ENCODE measurements at places on chromosomes 2 and 18.
A peak's percentile ranks its signal among the peaks of the same experiment; 100 is the strongest.

DNA sequence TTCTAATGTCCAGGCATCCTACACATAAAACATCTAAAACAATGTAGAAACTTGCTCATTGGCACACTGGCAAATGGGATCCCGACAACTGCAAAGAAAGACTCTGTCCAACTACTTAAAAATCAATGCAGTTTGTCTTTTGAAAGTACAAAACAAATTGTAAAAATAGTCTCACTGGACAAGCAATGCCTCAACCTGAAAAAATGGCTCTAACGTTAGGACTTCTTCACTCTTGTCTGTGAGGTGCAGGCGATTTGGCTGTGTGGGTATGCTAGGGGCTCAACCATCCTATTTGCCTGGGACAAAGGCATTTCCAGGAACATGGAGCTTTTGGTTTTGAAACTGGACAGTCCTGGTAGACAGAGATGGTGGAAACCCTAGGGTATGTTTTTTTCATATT lies 10.7 kb downstream of the EFEMP1 start:
- no peak for DNase-seq

- no peak for DNase-seq
These were observed 66.7 kb downstream of the SKA1 start for GRCh38 chr18:50441501-50441900.

GRCh38 chr2:179572544-179572943 lies 288.9 kb downstream of the ZNF385B start:
- DNase-seq, result no peak

- DNase-seq, result peak; percentile 88
These were observed at the start of the genes KIAA1328 and TPGS2 for GRCh38 chr18:36828630-36829361. KIAA1328 (plus strand) TSS chr18:36829127; CDS start chr18:36829139, 12 bp downstream. TPGS2 (minus strand) TSS chr18:36829002; CDS start chr18:36828767, 235 bp downstream.

GRCh38 chr2:238294393-238295143 lies 6.2 kb upstream of the PER2 start:
- DNase-seq, result no peak

- no peak for DNase-seq
These were observed 120.3 kb upstream of the ACAA2 start for GRCh38 chr18:49933530-49934128.

- DNase-seq, result no peak
These were observed 14.1 kb downstream of the SLC9A4 start for GRCh38 chr2:102486941-102487702.

- no peak for DNase-seq
These were observed 112.9 kb downstream of the CLIP4 start for GRCh38 chr2:29227935-29228675.

GRCh38 chr18:3726238-3726951 lies 276.4 kb downstream of the TGIF1 start:
- no peak for DNase-seq

DNA sequence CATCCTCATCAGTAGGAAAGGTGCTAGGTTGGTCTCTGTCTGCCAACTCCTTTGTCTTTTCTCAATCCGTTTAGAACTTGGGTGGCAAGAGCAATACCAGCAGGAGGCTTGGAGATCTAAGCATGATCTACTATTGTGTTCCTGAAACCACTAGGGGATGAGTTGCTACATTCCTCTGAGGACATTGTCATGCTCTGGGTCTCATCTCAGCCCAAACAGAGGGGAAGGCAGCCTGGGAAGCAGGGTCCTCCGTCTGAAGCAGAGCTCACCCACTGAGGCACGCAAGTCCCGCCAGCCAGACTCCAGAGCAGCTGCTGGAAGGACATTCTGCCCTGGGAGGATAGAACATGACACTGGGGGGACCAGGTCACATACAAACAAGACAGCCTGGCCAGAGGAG lies 162.9 kb downstream of the MTCL1 start:
- DNase-seq, result no peak

- no peak for DNase-seq
These were observed 17.3 kb upstream of the IMPA2 start for GRCh38 chr18:11963991-11964484.

DNA sequence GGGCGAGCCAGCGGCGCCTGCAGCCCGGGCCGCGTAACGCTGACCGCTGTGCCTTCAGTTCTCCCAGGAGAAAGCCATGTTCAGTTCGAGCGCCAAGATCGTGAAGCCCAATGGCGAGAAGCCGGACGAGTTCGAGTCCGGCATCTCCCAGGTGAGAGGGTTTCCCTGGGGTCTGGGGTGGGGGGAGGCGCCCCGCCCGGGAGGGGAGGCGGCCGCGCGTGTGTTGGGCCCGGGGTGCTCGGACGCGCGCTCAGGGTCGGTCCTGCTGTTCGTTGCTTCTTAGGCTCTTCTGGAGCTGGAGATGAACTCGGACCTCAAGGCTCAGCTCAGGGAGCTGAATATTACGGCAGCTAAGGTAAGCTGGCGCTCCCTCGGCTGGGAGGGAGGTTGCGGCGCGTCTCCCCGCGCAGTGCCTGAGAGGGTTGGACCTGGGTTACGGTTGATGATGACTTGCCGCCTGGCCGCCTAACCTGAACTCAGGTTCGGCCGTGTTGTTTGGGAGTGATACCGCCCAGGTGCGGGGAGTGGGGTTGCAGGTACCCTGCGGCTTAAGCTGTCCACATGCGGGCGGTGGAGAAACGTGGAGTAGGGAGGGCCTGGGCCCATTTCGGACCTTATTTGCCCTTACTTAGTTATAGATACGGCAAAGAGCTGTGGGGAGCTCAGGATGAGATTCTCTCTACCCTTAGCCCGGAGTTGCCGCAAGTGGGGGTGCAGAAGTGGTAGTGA lies 638 bp downstream of the RPS7 start:
- no peak for DNase-seq

- no peak for DNase-seq
These were observed 3.5 kb downstream of the NBEAL1 start for GRCh38 chr2:203018181-203018580.

DNA sequence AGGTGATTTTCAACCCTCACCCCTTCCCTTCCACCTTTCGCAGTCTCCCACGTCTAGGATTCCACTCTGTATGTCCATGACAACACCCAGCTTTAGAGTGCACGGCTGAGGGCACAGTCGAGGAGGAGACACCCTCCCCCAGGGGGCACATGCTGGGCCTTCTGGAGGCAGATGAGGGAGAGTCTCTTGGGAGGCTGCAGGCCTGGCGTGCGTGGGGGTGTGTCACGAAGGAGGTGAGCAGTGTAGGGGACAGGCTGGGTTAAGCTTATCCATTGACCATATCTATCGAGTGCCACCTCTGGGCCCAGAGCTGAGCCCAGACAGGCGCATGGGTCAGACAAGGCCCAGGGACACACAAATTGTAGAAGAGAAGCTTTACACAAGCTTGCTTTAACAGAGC lies 18.8 kb downstream of the PROC start:
- DNase-seq, result no peak

DNA sequence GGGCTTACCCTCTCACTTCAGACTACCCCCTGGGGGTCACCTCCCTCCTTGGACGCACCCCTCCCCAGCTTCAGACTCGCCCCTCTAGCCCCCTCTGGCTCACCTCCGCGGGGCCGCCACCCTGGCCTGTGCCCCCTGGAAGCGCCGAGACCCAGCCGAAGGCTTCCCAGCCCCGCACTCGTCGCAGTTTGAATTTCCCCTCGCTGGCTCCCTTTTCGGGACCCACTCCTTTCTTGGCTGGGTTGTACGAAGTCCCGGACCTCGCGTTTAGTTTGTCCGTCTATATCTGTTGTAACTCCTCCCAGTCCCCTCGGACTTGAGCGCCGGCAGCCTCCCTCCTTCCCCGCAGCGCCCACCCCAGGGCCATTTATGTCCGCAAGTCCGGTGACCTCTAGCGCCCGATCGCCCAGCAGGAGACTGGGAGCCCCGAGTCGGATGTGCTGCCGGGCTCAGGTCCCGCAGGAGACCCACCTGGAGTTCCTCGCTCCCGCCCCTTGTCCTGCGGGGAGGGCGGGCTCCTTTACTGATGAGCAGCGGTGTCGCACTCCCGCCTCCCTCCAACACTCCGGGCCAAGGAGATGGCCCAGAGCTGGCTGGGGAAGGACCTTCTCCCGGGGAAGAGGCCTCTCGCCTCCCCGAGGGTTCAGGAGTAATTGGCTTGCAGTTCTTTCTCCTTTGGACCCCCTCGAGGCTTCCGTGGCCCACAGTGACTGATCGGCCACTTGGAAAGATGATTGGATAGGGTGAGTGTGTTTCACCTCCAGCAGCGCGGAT lies 692 bp upstream of the RAX start:
- no peak for DNase-seq

- no peak for DNase-seq
These were observed 31.5 kb upstream of the SCG2 start for GRCh38 chr2:223633656-223634055.

DNA sequence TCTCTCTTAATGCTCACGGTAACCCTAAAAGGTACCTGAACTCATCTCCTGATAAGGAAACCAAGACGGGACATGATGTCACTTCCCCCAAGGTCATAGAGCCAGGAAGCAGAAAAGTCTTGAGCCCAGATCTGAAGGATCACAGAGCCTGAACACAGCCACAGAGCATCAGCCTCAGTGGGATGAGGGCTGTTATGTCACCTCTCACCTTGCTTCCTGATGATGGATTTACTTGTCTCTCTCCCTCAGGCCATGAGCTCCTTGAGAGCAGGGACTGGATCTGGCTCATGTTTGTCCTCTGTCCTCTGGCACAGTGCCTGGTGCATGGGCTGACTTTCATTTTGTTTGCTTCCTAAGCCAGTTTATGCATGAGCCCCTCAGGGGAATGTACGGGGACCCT lies 54.2 kb downstream of the SERTAD2 start:
- DNase-seq, result no peak

DNA sequence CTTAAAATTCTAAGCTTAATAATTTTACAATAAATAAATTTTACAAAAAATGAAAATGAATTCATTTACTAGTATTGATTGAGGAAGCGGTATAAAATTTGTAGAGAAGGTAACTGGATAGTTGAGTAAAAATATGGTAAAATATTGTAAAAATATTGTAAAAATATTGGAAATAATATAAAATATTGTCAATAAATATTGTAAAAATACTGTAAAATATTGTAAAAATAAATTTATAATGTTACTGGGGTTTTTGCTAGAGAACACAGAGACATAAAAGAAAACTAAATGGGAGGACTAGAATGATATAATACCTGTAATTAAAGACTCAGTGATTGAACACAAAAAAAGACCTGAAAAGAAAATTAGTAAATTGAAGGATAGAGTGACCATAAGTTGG lies 546.3 kb upstream of the NETO1 start:
- DNase-seq, result no peak

DNA sequence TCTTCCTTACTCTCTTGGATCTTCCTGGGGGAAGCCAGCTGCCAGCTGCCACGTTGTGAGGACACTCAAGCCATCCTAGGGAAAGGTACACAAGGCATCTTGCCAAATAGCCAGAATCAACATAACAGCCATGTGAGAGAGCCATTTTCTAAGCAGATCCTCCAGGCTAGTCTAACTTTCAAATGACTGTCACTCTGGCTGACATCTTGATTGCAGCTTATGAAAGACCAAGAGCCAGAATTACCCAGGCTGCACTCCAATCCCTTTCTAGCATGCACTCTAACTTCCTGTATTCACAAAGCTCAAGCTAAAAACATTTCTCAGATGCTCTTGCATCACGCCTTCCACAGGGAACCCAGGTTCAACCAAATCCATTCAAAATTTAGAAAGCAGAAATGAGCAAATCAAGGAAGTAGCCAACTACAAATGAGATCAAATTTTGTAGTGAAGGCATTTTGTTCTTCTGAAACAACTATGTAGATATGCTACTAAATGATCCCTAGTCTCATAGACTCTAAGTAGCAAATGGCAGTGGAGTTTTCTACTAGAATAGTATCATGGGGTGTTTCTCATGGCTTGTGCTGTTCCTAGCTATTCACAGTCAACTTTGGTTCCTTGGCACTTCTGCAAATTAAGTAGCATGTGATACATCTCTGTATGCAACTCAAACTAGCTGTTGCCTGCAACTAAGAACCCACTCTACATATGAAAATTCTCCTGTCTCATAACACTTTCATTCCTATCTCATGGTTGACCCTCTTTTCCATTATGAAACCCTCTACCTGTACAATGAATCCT lies 281.9 kb downstream of the ZEB2 start:
- DNase-seq, result no peak

GRCh38 chr2:169828141-169828811 lies 1.0 kb downstream of the UBR3 start:
- peak; percentile 79 for DNase-seq

GRCh38 chr18:78769502-78770105 lies 210.0 kb upstream of the SALL3 start:
- no peak for DNase-seq

GRCh38 chr2:8761529-8762164 lies 75.8 kb downstream of the KIDINS220 start:
- DNase-seq, result no peak

DNA sequence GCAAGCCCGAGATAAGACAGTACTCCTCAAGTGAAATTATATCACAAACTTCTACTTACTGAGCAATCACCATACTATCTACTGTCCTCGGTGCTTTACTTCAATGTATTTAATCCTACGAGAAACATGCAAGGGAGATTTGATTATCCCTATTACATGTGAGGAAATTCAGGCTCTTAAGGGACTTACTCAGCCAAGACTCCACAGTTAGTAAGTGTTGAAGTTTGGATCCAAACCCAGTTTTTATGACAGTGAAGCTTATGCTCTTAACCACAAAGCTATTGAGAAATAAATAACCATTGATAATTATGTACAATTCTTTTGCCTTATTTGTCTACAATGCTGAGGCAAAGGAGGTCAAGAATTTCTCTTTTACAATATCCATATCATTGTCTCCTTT lies 672.9 kb upstream of the ACVR2A start:
- no peak for DNase-seq

DNA sequence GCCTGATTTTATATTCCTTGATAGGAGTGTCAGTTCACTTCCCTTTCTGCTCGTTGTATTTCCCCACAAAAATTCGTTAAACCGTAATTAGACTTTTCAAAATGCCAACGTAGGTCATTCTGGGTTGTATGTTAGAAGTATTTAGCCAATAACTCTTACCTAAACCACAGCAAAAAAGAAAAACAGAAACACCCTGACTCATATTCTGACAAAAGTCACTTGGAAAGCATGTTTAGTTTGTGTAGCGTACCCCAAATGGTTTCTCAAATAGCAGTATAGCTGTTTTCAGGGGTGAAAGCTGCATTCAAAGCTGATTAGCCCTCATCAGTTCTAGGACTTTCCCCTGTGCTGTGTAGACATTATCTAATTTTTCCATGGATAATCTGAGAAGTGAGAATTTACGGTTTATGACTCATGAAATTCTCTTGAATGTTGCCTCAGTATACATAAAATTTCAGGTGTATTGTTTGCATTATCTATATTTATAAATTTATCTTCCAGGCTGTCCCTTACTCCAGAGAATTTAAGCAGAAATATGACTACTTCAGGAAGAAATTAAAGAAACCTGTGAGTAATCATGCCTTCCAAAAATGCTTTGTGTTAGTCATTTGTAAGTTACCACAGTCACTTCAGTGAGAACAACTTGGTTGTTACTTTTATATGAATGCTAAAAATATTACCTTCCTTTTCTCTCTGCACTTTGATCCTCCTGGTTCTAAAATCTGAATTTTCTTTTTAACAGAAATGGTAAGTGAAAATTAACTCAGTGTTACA lies 264.9 kb downstream of the ALPK2 start:
- DNase-seq, result no peak
